ENCODE measurements at places on chromosomes 3 and 15.

DNA sequence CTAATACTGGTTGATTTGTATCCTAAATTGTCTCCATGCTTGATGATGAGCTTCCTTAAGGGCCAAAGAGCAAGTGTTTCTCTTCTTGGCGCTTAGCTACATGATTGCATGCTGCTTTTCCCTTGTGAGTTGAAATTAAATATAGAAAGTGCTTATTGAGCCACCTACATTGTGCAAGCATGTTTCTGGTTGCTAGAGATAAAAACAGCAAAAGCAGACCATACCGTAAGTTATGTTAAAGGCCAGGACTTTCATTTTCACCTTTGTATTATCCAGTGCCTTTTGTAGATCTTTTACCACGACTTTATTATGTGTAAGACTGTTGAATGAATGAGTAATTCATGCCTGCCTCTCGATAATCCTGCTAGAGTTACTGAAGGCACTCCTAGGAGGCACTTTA, 41.9 kb upstream of the CCNB2 start:
- DNase-seq: no peak

GRCh38 chr3:155233213-155233612, 60.3 kb downstream of the STRIT1 start:
- DNase-seq: no peak

GRCh38 chr15:36807134-36807764, 227.8 kb downstream of the CDIN1 start:
- no peak for DNase-seq

GRCh38 chr3:126974756-126975155, 8.2 kb upstream of the PLXNA1 start:
- no peak for DNase-seq

GRCh38 chr15:70777170-70777926, 14.0 kb upstream of the UACA start:
- DNase-seq: no peak

DNA sequence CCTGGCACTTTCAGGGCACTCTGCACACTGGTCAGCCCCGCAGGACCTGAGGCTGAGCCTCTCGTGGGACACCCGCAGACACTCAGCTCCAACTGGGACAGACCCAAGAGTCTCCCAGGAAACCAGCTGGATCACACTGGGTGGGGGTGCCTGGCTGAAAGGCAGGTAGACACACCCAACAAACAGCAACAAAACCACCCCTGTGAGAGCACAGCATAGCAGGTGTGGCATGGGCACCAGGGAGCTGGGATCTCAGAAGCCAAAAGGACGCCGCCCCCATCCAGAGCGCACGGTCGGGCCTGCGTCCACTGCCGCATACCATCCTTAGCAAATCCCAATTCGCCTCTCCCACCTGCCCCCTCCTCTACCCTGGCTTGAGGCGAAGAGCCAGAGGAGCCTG, 154.2 kb upstream of the LINGO1 start:
- no peak for DNase-seq

- DNase-seq: no peak
Measured at GRCh38 chr15:89448825-89449224, 47.6 kb downstream of the RHCG start.

- DNase-seq: no peak
Measured at GRCh38 chr15:81819924-81820635, 225.7 kb downstream of the MEX3B start.

DNA sequence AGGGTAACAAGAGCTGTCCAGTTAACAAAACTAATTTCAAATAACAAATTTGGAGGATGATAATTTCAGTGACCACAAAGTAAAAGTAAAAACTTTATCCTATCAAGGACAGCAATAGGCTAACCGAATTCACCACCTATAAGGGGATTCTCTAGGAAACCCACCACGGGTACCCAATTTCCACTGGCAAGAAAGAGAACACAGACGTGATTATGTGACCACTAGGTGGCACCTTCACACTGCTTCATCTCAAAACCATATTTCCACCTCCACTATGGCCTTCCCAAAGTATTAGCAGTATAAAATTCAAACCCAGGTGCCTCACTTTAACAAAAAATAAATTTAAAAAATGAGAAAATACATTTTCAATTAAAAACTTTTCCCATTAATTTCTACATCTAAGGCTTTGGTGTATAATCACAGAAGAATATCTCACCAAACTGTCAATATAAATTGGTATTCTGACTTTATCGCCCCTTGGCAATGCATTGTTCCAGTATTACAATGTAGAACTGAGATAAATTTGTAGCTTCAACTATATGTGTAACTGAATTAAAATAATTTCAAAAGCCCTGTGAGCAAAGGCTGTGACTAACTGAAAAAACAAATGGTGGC, 96.5 kb downstream of the FSIP1 start:
- DNase-seq: no peak

GRCh38 chr15:101308604-101309435, 13.8 kb upstream of the SNRPA1 start:
- DNase-seq: no peak

GRCh38 chr3:84601303-84601702, 357.5 kb upstream of the CADM2 start:
- DNase-seq: no peak

Data from NCI-H226 (cell line).